ENCODE measurements at places on chromosomes 4 and X.

DNA sequence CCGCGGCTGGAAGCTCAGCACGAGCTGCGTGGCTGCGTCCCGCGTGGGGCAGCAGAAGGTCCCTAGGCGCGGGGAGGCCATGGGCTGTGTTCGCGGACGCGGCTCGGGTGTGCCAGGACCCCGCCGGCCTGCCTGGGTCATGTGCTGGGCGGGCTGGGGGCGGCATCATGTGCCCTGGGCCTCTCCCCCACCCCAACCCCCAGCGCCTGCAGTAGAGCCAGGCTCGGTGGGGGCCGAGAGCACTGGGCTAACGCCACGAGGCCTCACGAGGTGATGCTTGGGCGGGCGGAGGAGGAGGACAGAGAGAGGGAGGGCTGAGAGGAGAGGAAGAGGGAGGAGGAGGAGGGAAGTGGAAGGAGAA, at the start of gene GPR143:
GPR143 (minus strand) TSS at position 111 of the 361 bp plus-strand sequence; CDS start at position 81, 30 bp downstream.
- DNase-seq = no peak

- DNase-seq = no peak
These were observed 268.1 kb downstream of the LAS1L start for GRCh38 chrX:65266482-65266881.

GRCh38 chr4:74503580-74503979, 58.6 kb downstream of the AREG start:
- DNase-seq = peak; percentile 44

- no peak for DNase-seq
These were observed 288.1 kb upstream of the PCDH10 start for GRCh38 chr4:132860976-132861375.

DNA sequence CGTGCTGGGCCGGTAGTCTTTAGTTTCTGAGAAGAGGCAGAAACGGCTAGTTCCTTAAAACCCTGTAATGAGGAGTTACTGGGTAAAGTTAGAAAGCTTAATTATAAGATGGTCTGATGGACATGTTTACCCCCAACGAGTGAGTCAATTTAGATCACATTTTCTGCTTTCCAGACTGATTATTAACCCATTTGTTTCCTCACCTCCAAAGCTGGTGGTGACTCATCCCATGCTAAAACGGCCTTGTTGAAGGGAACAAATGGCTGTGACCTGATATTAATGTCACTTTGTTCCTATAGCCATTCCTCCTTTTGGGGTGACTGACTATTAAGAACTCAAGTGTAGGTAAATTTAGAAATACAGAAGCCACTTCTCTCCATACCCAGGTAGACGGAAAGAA, 232.0 kb downstream of the KCNIP4 start:
- DNase-seq = no peak

DNA sequence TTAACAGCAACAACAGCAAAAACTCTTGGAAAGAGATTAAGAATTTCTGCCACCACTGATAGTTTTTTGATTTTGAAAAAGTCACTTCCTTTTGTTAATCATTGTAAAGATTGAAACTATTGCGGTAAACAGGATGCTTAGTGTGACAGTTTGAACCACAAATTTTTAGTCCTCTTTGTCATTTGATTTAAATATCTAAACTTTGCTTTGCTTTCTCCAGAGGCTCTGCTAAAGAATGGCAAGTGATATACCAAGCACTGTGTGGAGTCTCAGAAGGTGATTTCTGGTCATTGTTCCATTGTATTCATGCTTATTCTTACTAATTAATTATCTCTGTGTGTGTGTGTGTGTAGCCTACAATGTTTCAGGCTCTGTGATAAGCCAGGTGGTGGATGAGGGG, 155.6 kb downstream of the BMPR1B start:
- DNase-seq = no peak

DNA sequence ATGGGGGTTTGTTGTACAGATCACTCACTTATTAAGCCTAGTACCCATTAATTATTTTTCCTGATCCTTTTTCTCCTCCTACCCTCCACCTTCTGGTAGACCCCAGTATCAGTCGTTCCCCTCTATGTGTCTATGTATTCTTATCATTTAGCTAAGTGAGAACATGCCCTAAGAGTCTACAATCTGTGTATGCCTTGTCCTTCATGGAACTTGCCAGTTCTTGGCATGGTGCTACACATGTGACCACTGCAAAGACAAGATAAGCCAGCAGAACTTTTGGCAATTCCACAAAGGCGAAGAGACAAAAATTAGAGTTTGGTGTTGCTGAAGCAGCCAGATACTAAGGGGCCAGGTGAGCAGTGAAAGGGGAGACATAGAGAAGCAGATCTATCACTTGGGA, 101.3 kb downstream of the CORIN start:
- DNase-seq = no peak

GRCh38 chrX:78708262-78708661, 39.3 kb upstream of the LPAR4 start:
- peak; percentile 72 for DNase-seq

DNA sequence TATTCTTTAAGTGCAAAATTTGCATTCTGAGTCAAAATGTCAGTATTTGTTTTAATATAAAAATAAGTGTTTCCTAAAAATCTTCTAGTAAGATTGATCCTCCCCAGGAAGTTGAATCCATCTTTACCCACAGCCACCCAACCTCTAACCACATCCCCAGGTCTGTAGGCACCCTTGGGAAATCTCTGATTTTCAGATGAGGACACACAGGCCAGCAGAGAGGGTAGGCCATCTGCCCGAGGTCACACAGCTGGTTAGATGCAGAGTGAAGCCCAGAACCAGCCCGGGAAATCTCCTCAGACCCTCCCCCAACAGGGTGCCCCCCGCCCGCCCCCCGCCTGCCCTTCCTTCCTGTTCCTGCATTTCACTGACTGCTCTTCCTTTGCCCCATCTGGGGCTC, 277.5 kb downstream of the FBXW7 start:
- DNase-seq = no peak

- peak; percentile 76 for DNase-seq
These were observed 17.8 kb downstream of the TRIM2 start for GRCh38 chr4:153221783-153222706.

DNA sequence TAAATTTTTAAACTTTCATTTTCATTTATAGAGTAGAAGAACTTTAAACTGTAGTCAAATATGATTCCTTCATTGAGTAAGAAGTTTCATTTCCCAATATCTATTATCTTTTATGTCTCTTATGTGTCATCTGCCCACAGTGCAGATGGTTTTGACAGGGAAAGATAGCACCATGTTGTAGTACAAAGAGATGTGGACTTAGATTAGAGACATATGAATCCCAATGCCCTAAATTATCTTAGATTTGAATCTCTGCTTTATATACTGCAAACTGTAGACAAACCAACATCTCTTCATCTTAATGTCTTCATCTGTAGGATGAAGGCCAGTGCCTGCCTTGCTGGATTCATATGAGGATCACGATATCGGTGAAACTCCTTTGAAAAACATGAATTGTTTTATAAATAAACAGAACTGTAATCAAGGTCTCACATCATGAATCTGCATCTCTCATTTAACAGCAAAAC, 217.5 kb downstream of the BANK1 start:
- DNase-seq = no peak

- DNase-seq = peak; percentile 89
These were observed 78.1 kb downstream of the SRPX start for GRCh38 chrX:38142610-38143009.

DNA sequence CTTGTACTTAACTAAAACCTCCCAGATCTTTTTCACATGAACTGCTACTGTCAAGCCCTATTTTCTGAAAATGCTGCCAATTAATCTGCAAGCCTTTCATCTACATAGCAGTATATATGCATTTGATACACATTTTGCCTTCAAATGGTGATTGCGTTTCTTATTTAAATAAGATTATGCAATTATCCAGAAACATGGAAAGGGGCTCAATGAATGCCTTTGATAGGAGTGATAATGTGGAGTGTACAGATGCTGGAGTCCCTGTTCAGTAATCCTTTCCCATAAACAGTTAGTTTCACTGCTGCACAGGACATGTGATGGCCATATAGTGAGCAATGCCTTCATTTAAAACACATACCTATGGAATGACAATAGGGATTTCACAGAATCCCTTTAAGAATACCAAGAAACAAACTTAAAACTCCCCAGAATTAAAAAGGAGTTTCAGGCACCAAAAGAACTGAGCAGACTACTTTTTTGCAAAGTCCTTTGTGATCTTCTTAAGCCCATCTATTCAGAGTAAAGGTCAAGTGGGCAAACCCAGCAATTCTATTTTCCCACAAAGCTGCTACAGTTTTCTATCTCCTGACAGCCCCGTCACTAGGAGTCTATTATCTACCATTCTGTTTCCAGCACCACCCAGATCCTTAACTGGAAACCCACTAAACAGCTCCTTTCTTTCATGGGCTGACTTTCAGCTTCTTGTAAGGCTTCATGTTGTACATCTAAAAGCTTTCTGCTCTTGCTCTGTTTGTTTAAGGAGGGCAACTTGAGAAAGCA, 120.3 kb downstream of the UNC5C start:
- DNase-seq = no peak

- DNase-seq = no peak
These were observed 54.5 kb downstream of the TAF1 start for GRCh38 chrX:71420686-71421085.

DNA sequence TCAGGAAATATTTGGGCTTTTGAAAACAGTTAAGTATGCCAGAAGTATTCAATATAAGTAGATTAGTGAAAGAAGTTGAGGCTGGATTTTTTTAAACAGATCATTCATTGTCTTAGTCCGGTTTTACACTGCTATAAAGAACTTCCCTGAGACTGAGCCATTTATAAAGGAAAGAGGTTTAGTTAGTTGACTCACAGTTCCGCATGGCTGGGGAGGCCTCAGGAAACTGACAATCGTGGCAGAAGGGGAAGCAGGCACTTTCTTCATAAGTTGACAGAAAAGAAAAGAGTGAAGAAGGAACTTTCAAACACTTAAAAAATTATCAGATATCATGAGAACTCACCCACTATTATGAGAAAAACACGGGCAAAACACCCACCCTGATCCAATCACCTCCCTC, 31.1 kb upstream of the CYLC1 start:
- no peak for DNase-seq

- DNase-seq = peak; percentile 20
These were observed 188.2 kb downstream of the GABRB1 start for GRCh38 chr4:47219586-47219985.

DNA sequence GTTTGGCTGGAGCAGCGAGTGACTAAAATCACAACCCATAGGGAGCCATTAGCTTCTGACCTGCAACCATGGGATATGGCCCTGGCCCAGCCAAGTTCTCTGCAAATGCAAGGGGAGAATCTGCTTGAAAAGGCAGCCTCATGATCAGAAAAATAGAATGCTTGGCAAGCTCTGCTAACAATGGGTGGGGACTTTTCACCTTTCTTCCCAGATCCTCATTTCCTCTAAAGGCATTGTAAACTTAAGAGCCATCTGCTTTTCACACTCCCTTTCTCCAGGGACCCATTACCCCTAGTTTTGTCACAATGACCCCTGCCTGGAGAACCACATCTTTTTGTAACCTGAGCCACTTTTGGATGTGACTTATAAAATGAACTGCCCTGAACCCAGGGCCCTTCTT, 104.3 kb downstream of the PARM1 start:
- DNase-seq = no peak

DNA sequence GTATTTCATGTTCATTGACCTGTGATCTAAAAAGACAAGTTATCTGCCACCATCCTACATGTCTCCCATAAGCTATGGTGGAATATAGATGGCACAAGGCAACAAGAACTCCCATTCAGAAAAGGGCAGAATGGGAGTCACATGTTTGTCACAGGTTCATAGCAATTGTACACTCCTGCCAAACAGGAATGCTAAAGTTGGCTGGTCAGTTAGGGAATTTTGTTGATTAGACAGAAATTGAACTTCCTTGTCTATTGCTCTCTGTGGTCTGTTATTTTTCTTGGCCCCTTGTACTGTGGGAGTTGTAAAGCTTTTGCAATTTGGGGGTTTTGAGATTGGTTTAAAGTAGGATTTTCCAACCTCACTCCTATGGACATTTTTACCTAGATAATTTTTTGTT, 101.7 kb upstream of the SOD3 start:
- no peak for DNase-seq

GRCh38 chr4:54879576-54879975, 221.8 kb downstream of the KIT start:
- peak; percentile 71 for DNase-seq

DNA sequence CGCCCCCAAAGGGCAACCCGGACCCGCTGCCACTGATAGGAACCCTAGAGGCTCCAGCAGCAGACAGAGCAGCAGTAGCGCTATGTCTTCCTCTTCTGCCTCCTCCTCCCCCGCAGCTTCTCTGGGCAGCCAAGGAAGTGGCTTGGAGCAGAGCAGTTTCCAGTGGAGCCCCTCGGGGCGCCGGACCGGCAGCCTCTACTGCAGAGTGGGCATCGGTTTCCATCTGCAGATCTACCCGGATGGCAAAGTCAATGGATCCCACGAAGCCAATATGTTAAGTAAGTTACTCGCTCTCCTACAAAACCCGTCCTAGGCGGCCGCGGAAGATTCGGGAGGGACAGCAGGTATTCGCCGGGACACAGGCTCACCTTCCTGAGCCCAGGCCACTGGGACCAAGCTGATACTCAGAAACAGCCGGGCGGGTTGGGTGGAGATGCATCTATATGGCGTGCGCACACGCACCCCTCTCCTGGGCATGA, 477 bp downstream of the FGF5 start:
- no peak for DNase-seq

- peak; percentile 8 for DNase-seq
These were observed 35.3 kb downstream of the LGI2 start for GRCh38 chr4:24995346-24995919.

GRCh38 chr4:185799442-185799841, 12.6 kb downstream of the SORBS2 start:
- DNase-seq = no peak

DNA sequence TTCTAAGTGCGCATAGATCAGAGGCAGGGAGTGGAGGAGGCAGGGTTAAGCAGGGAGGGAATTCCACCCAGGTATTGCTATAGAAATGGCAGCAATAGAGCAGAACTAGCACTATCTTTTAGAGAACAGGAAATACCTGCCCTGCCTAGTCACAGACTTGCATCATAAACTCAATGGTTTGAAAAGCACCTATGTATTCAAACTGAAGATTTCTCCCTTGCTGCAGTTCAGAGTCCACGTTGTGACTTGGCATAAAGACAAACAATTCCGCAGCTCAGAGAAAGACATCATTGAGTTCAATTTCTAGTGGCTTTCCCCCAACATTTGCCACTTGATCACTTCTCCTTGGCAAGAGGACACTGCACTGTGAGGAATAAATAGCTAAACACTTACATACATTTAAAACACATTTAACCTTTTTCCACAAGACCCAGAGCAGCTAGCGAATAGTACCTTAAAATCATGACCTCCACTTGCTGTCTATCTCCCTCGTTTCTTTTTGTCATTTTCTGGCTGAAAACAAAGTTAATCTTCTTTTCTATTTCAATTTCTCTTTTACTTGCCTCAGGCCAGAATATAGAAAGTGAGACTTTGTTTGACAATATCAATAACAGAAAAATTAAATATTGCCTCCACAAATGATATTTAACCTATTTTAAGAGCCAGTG, 42.4 kb downstream of the SLC7A11 start:
- peak; percentile 54 for DNase-seq

Measured in choroid plexus epithelial cell (primary cell).